Small intestine (tissue), 16 donors: ENCODE measurements at places on chromosomes 3 and 15. TPM values are rescaled to one million over a fixed set of nuclear protein-coding genes. Genes with fewer than 3 reads are reported as not detected.
A peak's percentile ranks its signal among the peaks of the same experiment; 100 is the strongest.

Gene TIMP4
- 17.8 TPM for polyA plus RNA-seq

Gene NSUN3
- 4.9 TPM for polyA plus RNA-seq

Gene ATP13A5
- polyA plus RNA-seq: 0.21 TPM

DNA sequence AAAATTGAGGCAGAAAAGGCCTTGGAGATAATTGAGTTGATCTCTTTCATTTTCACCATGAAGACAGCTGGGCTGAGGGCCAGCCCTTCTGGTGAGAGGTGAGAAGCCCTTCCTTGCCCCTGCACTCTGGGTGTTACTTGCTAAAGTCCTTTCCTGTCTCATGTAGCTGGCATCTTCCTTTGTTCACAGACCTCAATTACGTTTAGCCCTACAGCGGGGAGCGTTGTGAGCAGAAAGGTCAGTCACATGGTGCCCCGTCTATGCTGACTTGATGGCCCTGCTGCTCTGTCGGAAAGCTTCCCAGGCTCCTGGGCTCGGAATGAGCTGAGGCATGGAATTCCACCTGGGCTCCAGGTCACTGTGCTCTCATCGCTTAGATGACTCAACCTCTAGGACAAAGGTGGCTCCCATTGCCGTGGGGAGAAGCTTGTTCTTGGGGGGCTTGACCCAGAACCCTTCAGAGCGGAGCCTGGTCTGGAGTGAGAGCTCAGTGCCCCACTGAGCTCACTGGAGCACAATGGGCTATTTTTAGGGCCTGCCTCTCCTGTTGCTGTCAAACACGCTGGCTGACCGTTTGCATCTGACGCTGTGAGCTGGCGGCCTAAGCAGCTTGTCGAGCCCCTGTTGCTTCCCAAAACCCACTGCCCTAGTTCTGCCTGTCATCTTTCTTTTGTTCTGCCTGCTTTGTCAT, 47.0 kb downstream of the RPLP1 start:
- DNase-seq: no peak

DNA sequence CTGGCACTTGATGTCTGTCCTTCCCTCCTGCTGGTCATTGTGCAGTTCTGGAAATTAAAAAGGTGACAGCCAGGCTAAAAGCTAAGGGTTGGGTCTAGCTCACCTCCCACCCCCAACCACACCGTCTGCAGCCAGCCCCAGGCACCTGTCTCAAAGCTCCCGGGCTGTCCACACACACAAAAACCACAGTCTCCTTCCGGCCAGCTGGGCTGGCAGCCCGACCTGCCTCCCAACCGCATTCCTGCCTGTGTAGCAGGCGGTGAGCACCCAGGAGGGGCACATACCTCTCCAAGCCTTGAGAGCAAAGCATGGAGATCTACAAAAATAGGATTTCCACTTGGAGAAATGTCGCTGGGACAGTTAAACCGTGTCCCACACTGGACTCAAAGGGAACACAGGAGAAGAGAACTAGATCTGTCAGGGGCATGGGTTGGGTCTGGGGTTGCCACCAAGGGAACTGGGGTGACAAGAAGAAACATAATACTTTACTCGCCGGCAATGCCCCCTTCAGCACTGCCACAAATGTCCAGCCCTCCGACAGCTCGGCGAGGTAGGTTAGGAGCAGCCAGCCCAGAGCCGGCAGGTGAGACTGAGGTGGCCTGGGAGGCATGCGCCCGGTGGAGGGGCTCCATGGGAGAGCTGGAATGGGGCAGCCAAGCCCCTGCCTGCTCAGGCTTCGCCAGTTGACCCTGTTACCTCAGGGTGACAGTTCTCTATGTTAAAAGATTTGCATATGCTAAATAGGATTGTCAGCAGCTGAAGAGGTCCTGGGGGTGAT, 52.2 kb downstream of the EXOG start:
- DNase-seq: no peak

DNA sequence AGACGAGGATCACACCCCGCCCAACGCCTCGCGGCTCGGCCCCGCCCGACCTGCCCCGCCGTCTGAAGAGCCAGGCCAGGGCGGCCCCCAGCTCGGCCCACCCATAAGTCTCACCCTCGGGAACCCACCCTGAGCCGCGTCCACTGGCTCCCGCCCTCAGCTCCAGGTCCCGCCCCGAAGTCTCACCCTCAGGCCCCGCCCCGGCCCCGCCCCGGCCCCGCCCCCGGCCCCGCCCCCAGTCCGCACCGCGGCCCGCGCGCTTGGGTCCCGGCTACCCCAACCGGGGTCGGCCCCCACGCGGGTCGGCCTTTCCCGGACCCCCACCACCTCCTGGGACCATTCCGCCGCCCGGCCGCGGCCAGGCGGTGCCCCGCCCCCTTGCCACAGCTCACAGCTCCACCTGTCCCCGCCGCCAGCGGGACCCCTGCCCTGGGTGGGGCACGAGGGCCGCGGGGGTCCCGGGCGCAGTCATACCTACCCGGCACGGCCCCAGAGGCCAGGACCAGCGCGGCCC, 489 bp downstream of the CSPG5 start:
- peak; percentile 49 for DNase-seq

DNA sequence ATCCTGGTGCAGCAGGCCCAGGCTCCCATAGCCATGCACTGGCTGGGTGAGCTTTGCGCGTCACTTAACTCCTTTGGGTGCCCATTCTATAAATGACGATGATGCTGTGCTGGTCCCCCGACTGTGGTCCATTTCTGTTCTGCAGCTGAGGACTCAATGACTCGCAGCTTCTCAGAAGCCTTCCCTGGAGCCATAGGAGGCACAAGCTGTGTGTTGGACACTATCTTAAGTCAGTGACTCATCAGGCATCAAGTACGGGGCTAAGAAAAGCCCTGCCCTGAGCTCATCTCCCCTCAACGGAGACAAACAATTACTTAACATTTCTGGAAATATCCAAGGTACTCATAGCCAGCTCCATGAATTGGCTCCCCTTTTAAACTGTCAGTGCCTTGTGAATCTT, 13.8 kb upstream of the MUSTN1 start:
- no peak for DNase-seq

- DNase-seq: no peak
These were observed 139.6 kb downstream of the LRRK1 start for GRCh38 chr15:101058735-101059134.

GRCh38 chr3:177554895-177555759, 357.8 kb upstream of the TBL1XR1 start:
- DNase-seq: no peak

DNA sequence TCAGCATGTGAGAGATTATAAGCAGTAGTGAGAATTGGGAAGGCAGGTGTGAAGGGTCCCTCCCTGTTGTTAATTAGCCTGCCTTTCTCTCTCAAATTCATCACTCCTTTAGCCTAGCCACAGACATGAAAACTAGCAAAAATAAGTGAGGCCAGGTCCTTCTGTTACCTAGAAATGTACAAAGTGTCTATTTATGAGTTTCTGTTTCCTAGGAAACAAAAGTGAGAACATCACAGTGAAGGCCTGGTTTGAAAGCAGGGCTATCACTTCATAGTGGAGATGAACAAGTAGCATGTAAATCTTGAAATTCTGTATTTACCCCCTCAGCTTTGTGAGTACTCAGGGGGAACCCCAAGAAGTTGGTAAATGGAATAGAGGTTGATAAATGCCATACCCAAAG, 78.2 kb upstream of the UMPS start:
- no peak for DNase-seq

GRCh38 chr3:66856533-66856932, 141.6 kb upstream of the KBTBD8 start:
- DNase-seq: no peak

DNA sequence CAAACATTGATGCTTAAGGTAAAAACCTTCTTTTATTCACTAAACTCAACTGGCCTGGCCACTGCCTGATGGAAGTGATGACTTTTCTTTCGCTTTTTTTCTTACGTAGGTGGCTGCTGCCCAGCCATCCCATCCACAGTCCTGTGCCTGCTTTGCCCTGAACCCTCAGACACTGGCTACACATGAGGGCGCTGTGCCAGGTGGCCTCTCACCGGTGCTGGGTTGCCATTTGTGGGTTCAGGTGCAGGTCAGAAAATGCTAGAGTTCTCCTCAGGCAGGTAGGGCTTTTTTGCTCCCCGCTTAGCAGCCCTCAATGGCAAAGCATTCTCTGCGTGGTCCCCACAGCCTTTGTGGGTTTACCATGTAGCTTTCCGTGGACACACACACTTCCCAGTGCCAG, 88.3 kb upstream of the PRR23E start:
- no peak for DNase-seq

GRCh38 chr3:38127611-38128302, 9.2 kb downstream of the ACAA1 start:
- peak; percentile 36 for DNase-seq

GRCh38 chr3:45154641-45155147, 8.5 kb upstream of the CDCP1 start:
- no peak for DNase-seq

DNA sequence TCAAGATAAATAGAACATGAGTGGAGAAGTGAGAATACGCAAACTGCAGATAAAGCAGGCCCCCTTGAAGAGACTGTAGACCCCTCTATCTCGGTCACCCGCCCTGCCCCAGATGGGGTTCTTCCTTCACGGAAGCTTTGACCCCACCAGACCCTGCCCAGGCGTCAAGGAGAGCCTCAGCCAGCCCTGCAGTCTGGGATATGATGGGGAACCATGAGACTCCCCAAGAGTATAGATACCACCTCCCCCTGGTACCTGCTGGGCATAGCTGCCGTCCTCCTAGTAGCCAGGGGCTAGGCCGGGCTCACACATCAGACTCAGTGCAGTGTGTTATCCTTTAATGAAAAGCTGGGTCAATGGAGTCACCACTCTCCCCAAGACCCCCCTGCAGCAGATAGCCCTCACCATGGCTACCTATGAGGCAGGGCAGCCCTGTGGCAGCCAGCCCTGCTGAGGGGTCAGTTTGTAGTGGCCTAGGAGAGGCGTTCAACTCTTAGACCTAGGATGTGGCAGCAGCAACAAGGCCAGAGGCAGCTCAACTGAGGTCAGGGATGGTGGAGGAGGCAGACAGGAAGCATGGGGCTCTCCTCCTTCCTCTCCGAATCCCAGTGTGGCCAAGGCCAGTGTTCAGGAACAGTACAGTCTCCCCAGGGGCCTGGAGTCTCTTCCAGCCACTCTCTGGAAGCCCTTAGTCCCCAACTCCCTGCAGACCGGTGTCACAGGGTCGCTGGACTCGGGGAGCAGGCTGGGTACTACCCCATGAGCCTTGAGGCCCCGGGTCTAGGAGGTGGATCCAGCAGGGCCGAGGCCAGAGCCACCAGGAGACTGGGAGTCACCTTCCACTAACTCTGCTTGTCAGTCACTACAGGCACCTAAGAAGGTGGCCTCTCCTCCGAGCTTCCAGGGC, 26.1 kb downstream of the PLXNB1 start:
- DNase-seq: no peak

DNA sequence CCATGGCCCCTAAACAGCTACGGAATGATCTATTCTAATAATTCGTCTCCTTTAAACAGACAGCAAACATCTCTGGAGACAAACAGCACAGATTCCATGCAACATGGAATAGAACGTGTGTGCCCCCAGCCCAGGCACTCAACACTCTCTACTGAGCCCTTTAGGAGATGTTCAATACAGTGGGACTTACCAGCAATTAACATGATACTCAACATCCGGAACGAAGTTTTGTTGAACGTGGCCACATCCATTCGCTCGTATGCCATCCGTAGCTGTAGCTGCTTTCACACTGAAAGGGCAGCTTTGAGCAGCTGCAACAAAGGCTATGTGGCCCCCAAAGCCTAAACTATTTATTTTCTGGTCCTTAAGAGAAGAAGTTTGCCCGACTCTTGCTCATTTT, 3.5 kb downstream of the ADAMTS17 start:
- no peak for DNase-seq

- no peak for DNase-seq
These were observed 38.9 kb upstream of the RNU6-1 start for GRCh38 chr15:67878712-67879206.

GRCh38 chr15:65512807-65513416, 4.6 kb downstream of the DPP8 start:
- DNase-seq: no peak

DNA sequence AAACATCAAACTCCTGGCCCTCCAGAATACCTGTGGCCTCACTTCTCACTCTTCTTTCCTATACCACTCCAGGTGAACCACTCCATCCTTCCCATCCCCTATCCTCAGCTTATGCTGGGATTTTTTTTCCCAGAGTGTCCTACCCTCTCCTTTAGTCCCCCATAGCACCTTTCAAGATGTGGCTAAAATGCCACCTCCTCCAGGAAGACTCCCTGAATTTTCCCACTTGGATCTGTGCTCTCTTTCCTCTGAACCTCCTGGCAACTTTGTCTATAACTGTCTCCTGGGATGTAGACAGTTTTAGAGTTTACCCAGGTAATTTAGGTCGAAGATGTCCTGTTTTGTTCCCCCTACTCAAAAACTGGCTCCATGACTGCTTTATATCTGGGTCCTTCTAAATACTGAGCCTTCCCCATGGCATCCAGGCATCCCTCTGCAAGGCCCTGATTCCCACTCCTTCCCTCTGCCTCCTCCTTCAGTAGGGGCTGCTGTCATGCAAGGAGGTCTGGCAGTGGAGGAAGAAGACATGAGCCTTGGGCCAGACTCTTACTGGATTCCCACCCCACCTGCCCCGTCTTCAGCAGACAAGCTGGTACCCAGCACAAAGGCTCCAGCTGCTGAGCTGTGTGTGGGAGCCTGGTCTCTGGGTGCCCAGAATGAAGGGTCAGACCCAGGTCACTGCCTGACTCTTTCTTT, 161.5 kb downstream of the SMAD6 start:
- DNase-seq: no peak

DNA sequence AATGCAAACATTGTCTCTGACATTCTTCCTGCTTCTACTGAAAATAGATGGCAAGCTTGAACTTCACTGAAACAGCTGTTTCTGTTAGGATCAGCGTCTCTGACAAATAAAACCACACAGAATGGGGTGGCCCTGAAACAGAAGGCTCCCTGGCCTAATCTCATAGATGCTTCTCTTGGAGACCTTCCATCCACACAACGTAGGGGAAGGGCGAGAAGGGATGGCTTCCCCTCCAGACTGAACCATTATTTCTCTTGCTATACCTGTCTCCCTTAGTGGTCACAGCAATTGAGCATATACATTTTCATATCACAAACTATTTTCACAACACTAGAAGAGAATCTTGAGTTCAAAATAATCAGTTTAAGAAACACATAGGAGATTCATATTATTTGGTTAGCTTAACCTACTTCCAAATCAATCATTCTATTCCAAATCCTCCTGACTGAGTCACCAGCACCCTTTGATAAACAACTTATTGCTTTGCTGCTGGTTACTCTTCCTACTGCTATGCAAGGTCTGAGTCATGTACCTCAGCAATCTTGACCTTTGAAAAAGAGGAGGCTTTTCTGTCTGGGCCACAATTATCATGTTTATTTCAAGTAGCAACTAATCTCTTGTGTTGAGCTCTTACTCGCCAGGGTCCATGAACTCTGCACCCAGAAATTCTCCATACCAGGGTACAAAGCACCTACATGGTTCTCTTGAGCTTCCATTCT, 45.5 kb downstream of the CBLB start:
- peak; percentile 91 for DNase-seq

DNA sequence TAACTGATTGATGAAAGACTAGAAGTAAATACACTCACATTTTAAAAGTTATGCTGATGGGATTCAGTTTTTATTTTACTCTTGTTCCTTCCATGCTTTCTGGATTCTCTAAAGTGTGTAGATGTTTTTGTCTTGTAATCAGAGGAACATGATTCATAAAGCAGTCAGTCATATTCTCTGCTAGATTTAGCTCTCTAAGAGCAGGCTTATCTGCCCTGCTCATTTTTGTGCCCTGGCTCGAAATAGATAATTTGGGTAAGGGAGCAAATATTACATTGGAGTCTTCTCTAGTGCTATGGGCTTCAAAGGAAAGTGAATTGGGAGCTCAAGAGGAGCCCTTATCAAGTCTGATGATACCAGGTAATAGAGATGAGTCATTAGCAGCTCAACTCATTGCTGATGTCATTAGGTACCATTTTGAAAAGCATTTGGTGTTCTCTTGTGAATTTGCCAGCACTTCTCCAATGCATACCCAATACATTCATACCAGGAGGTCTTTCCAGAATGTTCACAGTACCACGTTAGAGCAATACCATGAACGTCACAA, 27.7 kb downstream of the SACM1L start:
- no peak for DNase-seq
